ENCODE measurements at places on chromosomes 2 and 18. TPM values are rescaled to one million over a fixed set of nuclear protein-coding genes. Genes with fewer than 3 reads are reported as not detected.

Gene SESTD1
- 37.9 TPM for total RNA-seq

GRCh38 chr2:236799391-236800026, 229.9 kb downstream of the ACKR3 start:
- DNase-seq, result no peak

DNA sequence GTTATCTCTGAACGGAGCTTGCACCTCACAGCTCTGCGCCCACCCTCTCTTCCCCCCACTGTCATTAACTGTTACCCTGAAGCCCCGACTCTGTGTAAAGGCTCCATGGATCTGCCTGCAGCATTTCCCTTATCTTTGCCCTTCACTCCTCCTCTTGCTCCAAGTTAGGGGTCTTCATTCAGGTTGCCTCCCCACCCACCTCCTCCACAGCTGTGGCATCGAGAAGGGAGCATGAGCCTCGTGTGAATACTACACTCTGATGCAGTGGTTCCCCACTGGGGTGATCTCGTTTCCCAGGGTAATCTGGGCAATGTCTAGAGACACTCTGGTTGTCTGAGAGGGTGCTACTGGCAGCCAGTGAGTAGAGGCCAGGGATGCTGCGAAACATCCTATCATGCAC, 51.4 kb downstream of the REEP1 start:
- no peak for DNase-seq

DNA sequence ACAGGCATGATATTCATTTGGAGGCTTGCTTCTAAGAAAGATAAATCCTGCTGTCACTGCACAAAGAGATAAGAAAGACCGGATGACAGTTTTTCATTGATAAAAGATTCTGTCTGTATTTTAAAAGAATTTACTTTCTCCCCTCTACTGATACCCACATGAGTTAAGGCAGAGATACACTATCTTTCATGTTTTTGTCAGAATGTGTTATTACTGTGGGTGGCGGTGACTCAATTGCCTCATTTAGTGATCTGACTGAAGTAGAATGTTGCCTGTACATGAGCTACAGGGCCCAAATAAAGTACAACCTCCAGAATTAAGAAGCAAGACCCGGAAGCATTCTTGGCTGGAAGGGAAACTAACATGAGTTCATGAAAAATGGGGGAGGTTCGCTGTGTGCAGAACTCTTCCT, 480.0 kb downstream of the SLC4A3 start:
- no peak for DNase-seq

DNA sequence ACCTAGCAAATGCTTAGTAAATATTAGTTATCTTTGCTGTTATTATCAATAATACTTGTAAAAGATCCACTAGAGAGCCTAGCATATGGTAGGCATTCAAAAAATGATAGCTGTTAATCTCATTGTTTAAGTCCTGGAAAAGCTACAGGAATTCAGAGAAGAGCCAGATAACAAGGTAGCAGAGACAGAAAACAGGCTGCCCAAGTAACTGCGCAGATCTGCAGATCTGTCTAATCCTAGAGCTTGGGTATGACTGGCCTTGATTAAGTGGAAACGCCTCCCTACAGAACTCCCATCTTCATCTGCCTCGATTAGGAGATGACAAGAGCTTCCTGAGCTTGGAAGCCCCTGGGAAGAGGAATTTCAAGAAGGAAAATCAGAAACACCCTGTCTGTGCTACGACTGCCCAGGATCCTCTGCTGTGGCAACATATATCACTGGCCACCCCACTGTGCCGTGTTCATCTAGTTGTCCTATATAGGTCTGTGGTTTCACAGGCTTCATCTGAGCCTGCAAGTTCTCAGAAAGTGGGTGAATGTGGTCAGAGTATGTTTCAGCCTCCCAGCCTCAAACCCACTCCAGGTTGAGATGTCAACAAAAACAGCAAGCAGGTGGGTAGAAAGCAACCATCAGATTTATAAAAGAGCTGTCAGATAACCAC, 151.5 kb upstream of the PKDCC start:
- no peak for DNase-seq

Measured in WTC11 (cell line).